Fibroblast of skin of scalp (primary cell): ENCODE measurements at places on chromosomes 13 and 19.

- peak; percentile 23 for DNase-seq
These were observed 524.1 kb upstream of the SLITRK5 start for GRCh38 chr13:87147076-87147475.

GRCh38 chr13:22812793-22813192 is 368.0 kb upstream of the SGCG start:
- no peak for DNase-seq

DNA sequence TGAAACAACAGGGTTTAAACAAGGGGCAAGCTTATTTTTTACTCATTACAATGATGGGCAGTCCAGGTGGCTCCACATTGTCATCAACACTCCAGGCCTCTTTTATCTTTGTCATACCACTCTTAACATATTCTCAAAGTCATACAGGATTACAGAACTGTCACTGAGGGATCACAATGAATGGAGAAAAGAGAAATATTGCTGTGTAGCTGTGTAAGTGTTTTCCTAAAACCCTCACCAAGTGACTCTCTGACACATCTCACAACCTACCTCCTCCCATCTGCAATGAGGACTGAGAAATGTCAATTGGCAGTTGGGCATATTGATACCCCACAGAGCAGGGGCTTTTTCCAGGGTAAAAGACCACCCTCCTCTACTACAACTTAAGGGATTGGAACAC is 562.1 kb downstream of the TBC1D4 start:
- DNase-seq: no peak

GRCh38 chr13:45416516-45417128 is 1.6 kb downstream of the SLC25A30 start:
- no peak for DNase-seq

DNA sequence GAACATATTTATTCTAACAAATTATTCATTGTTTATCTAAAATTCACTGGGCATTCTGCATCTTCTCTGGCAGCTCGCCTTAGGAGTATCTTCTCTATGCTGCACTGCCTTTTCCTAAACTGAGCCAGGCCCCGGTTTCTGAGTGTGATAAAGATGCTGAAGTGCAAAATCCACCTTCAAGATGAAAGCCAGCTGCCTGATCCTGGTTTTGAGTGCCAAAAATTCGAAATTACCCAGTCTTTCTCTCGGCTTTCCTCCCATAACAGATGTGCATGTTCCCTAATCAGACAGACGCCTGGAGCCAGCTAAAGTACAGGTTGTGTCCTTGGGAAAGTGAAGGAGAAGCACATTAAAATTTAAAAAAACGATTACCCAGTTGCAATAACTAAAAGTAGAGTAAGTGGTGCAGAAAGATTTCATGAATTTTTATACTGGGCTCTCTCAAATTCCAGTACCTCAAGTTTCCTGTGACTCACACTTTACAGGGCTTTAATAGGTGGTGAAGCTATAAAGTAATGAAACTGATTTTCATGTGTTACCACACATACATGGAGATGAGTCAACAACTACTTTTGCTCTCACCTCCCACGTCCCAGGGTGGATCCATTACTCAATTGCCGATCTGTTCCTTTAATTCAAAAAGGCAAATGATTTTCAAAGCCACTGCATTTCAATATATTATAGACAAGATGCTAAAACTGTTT is 65.0 kb upstream of the GTF2F2 start:
- DNase-seq: peak; percentile 80
